ENCODE measurements at places on chromosomes 6 and 20. TPM values are rescaled to one million over a fixed set of nuclear protein-coding genes. Genes with fewer than 3 reads are reported as not detected.

- H3K27ac ChIP-seq = no peak overlapping the region
- no peak for DNase-seq
- no peaks in the 10 kb centered on the region for H3K4me1 ChIP-seq
- no peaks in the 10 kb centered on the region for H3K36me3 ChIP-seq
- no peak overlapping the region for H3K4me3 ChIP-seq
Observed at GRCh38 chr20:598133-598850, 11.8 kb downstream of the TCF15 start.

- no peaks in the 10 kb centered on the region for H3K4me1 ChIP-seq
- H3K4me3 ChIP-seq = no peak overlapping the region
- no peak overlapping the region for H3K27ac ChIP-seq
- no peaks in the 10 kb centered on the region for H3K27me3 ChIP-seq
Observed at GRCh38 chr20:12597551-12597950, 411.2 kb upstream of the SPTLC3 start.

DNA sequence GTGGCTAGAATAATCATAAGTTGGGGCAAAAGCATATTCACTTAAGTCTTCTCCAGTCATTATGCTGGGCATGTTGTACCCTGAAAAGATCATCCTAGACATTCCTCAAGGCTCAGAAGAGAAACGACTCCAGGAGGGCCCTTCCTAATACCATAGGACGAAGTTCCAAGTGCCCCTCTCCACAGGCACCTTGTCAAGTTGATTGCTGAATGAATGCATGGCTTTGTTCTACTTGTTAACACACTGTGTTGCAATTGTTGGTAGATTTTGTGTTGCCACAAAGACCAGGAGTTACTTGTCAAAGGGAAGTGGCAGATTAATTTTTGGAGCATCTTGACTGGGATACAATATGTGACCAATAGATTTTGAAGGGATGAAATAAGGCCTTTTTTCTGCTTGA, 194.3 kb upstream of the SMLR1 start:
- peaks cover 24% of the 10 kb centered on the region for H3K36me3 ChIP-seq
- DNase-seq = no peak

GRCh38 chr6:13787137-13787536, 27.2 kb downstream of the MCUR1 start:
- peaks cover 9% of the 10 kb centered on the region for H3K4me1 ChIP-seq
- H3K4me3 ChIP-seq = peak overlapping the region; percentile 25
- H3K27me3 ChIP-seq = no peaks in the 10 kb centered on the region
- peak; percentile 6 for DNase-seq

- H3K36me3 ChIP-seq = no peaks in the 10 kb centered on the region
- H3K27me3 ChIP-seq = peaks cover 3% of the 10 kb centered on the region
- no peak overlapping the region for H3K27ac ChIP-seq
- peaks cover 34% of the 10 kb centered on the region for H3K4me1 ChIP-seq
- DNase-seq = no peak
Observed at GRCh38 chr6:12342664-12343063, 52.5 kb downstream of the EDN1 start.

DNA sequence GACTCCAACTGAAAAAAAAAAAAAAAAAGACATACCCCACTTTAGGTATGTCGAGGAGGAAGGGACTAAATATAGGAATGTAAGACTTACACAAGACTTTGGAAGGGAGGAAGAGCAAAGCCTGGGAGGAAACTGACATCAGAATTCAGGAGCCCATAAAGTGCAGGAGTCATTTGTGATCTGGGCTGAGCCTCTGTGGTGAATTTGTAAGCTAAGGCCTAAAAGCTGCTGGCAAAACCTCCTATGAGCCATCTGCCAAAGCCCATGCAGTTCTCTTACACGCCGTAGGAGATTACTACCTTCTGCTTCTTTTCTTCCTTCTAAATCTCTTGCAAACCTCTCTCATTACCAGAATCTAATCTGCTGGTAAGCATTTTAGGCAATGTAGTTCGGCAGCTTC, 52.0 kb upstream of the THEMIS start:
- DNase-seq = no peak
- peaks cover 29% of the 10 kb centered on the region for H3K4me1 ChIP-seq
- no peaks in the 10 kb centered on the region for H3K27me3 ChIP-seq
- no peak overlapping the region for H3K27ac ChIP-seq
- no peak overlapping the region for H3K4me3 ChIP-seq
- no peaks in the 10 kb centered on the region for H3K36me3 ChIP-seq

DNA sequence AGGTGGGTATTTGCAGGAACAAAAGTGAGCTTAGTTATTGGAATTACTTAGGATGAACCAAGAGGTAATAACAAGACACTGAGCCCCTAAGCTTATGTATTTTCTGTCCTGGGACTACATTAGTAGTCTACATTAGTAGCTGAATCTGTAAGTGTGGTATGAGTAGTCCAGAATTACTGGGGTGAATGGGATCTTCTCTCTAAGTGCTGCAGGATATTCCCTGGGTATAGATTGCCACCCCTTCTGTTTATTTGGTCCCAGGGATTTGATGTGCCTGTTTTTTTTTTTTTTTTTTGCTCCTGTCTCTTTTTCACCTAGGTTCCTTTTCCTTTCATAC, 5.9 kb downstream of the CD2AP start:
- DNase-seq = no peak
- peak overlapping the region; percentile 78 for H3K4me3 ChIP-seq
- H3K27me3 ChIP-seq = no peaks in the 10 kb centered on the region
- H3K27ac ChIP-seq = peak overlapping the region; percentile 85
- H3K36me3 ChIP-seq = peaks cover 2% of the 10 kb centered on the region

GRCh38 chr6:8686077-8686476, 250.7 kb upstream of the SLC35B3 start:
- H3K27ac ChIP-seq = no peak overlapping the region
- no peaks in the 10 kb centered on the region for H3K36me3 ChIP-seq
- no peak overlapping the region for H3K4me3 ChIP-seq

DNA sequence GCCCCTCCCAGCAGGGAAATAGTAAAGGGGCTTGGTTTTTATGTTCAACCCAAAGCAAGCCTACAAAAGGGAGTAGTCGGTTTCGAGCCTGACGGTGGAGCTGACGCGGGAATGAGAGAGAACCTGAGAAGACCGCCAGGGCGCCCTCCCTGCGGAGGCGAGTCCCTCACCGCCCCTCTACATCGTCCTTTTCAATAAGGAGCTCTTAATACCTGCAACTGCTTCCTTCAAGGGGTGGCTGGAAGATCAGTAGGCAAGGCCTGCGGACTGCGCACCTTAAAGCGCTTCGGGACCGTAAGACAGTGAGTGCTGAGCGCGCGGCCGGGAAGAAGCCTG, 709 bp upstream of the ZNF76 start:
- H3K4me1 ChIP-seq = peaks cover 22% of the 10 kb centered on the region
- peak overlapping the region; percentile 97 for H3K27ac ChIP-seq
- DNase-seq = peak; percentile 32
- H3K27me3 ChIP-seq = no peaks in the 10 kb centered on the region

DNA sequence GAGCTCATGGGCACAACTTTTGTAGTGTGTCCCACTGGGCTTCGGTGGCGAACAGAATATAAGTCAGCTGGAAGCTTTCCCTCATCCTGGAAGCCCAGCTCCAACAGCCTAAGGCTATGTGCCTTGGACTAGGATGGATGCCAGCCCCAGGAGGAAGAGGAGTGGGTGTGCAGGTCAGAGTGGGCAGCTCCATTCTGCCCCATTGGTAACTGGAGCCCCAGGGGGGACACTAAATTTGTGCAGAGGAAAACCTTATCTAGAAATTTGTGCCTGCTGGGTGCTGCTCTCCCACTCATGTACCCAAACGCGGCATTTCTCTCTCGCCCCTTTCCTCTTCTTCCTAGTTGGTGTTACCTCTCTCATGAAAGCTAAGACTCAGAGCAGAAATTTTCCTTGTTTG, 253.9 kb upstream of the MAN1A1 start:
- no peak overlapping the region for H3K27ac ChIP-seq
- H3K36me3 ChIP-seq = no peaks in the 10 kb centered on the region
- no peak overlapping the region for H3K4me3 ChIP-seq
- H3K4me1 ChIP-seq = peaks cover 11% of the 10 kb centered on the region

DNA sequence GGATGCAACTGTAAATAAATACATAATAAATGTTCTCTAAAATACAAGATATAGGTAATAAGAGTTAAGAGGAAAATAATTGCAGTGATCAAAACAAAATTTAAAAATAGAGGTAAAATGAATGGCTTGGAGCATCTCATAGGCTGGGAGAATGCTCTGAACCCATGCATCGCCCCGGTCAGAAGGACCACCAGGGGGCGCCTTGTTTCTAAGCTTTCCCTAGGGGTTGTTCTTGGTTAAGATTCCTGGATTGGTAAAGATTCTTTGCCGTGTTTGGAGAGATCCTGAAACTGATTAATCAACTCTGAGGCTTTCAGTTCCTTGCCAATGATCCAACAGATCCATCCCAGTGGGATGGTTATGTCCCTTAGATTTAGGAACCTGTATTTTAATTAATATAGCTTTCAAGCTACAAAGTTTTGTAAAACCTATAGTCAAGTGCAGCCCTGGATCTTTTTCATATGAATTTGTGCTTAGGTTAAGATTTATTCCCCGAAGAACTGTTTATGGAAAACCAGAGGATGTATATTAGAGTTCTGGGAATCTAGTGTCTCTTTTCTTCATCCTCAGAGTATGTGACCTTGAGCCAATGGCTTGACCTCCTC, 45.3 kb upstream of the PRELID3B start:
- H3K27ac ChIP-seq = no peak overlapping the region
- peak; percentile 53 for DNase-seq
- peaks cover 17% of the 10 kb centered on the region for H3K4me1 ChIP-seq
- no peak overlapping the region for H3K4me3 ChIP-seq
- peaks cover 8% of the 10 kb centered on the region for H3K27me3 ChIP-seq
- H3K36me3 ChIP-seq = no peaks in the 10 kb centered on the region

DNA sequence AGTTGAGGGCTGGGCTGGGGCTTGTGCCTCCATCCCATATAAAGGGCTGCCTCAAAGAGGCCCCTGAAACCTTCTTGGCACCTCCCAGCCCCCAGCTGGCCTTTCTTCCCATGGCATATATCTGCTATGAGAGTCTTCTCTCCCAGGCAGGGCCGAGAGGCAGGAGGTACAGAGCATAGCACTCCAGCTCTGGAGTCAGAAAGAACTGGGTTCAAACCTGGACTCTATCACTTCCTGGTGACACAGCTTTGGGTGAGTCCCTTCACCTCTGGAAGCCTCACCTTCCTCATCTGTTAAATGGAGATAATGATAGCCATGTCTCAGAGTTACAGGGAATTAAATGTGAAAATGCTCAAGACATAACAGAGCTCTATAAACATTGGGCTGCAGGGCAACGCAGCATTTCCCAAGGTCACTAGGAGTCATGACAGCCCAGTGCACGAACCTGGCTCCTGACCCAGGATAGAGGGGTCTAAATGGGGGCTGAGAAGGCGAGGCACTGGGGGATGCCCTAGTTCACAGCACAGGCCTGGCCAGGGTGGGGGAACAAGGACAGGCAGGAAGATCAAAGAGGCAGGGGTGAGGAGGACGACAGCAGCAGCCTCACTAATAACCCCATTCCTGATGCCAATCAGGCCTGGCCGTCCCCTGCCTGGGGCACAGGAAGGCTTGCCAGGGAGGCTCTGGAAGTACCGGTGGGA, 1.9 kb downstream of the FAM83C start:
- H3K4me1 ChIP-seq = peaks cover 9% of the 10 kb centered on the region
- H3K36me3 ChIP-seq = peaks cover 4% of the 10 kb centered on the region
- H3K27me3 ChIP-seq = peaks cover 12% of the 10 kb centered on the region
- no peak for DNase-seq
- H3K4me3 ChIP-seq = no peak overlapping the region

GRCh38 chr6:140576004-140576555, 1201.6 kb upstream of the CITED2 start:
- DNase-seq = no peak
- H3K4me1 ChIP-seq = peaks cover 52% of the 10 kb centered on the region
- H3K36me3 ChIP-seq = peaks cover 39% of the 10 kb centered on the region
- no peak overlapping the region for H3K27ac ChIP-seq
- no peaks in the 10 kb centered on the region for H3K27me3 ChIP-seq

GRCh38 chr6:11242711-11243110, 10.2 kb upstream of the NEDD9 start:
- peak; percentile 19 for DNase-seq
- H3K36me3 ChIP-seq = no peaks in the 10 kb centered on the region
- H3K4me1 ChIP-seq = peaks cover 34% of the 10 kb centered on the region

DNA sequence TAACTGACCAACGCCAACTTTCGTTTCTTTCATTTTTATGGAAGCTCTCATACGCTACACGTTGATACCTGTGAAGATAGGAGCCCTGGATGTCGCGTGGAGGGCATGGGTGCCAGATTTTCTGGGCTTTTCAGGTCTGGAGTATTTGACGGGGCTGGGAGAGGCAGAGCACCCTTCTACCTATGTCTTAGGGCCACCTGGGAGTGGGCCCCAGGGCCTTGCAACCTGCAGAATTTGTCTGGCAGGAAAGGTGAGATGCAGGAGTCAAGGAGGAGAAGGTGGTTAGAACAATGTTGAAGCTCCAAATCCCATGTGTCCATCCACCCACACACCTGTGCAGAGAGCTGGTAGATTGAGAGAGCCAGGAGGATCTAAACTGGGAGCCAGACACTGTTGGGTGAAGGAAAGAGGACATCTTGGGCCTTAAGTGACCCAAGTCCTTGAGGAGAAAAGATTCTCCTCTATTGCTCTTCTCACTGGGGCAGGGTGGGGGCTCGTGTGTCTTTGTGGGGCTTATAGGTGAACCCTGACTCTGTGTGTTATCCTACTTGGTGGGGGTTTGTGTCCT, 27.4 kb upstream of the PCMTD2 start:
- H3K4me1 ChIP-seq = peaks cover 22% of the 10 kb centered on the region
- peaks cover 12% of the 10 kb centered on the region for H3K27me3 ChIP-seq
- H3K27ac ChIP-seq = no peak overlapping the region
- no peak for DNase-seq
- H3K36me3 ChIP-seq = no peaks in the 10 kb centered on the region

DNA sequence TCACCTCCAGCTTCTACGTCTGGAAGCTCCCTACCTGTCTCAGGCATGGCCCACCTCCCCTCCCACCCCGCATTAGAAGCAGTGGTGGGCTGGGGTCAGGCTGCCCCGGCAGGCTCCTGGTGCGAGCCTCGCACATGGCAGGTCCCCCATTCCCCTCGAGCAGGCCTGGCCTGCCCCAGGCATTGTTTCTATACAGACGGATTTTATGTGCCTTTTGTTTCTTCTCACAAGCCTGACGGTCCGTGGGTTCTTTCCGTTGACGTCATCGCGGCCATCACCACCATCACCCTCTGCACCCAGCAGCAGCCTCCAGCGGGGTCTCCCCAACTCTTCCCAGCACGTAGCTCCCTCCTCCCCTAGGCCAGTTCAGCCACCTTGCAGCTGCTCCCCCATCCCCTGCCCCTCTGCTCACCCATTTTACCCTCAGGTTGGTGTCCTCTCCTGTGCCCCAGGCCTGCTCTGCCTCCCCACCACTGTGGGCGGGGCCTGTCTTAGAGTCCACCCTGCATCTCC, 4.6 kb downstream of the CST7 start:
- no peaks in the 10 kb centered on the region for H3K4me1 ChIP-seq
- no peak overlapping the region for H3K4me3 ChIP-seq
- peaks cover 1% of the 10 kb centered on the region for H3K27me3 ChIP-seq
- H3K36me3 ChIP-seq = no peaks in the 10 kb centered on the region
- DNase-seq = no peak

The AFDN gene
- 17.1 TPM for total RNA-seq

The CABLES2 gene
- total RNA-seq = 6.6 TPM

The GSTA1 gene
- 0.50 TPM for total RNA-seq

The TCF21 gene
- total RNA-seq = not detected

The MAFB gene
- not detected for total RNA-seq

The PLCB4 gene
- total RNA-seq = 71.8 TPM

The LY86 gene
- not detected for total RNA-seq

The MTFR2 gene
- total RNA-seq = 6.0 TPM

The MAP3K5 gene
- total RNA-seq = 12.4 TPM

The CTCFL gene
- not detected for total RNA-seq

The ECT2L gene
- total RNA-seq = not detected

The TRERF1 gene
- 12.2 TPM for total RNA-seq

The KCNG1 gene
- 4.4 TPM for total RNA-seq

The IPCEF1 gene
- 0.31 TPM for total RNA-seq

The SLC25A27 gene
- not detected for total RNA-seq

The MOCS3 gene
- 6.0 TPM for total RNA-seq

The TXLNB gene
- total RNA-seq = not detected

The CLPSL1 gene
- not detected for total RNA-seq

All from HFFc6 (cell line).